G401 (cell line): ENCODE measurements at places on chromosomes 7 and 10.
A peak's percentile ranks its signal among the peaks of the same experiment; 100 is the strongest.

DNA sequence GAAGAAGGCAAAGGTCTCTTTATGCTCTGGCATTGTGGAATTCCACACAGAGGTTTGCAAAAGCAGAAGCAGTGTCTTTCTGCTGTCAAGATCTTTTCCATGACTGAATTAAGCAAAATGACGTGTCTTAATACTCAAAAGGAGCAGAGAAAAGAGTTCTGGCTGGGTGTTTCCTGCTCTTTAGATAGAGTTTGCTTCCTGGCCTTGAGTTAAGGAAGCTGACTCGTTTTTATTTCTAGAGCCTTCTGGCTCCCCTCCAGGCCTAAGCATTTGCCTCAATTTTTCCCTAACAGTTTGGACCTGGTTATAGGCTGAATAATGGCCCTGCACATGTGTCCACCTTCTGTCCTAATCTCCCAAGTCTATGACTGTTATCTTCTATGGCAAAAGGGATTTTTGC is 21.6 kb downstream of the TAS2R41 start:
- DNase-seq: no peak

DNA sequence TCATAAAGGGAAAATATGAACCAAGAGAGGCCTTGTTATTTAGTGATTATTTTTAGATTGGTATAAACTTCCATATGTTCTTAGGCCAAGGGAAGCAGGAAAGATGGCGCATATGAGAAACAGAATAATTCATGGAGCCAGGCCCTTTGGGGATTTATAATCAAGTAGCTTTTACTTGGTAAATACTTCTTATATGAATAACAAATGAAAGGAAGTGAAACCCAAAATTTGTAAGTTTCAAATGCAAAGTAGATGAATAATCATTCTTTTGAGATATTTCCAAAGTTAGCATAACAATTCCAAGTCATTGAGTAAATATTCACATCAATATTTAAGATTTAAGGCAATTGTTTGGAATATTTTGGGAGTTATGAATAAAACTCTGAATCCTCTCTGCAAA is 13.9 kb upstream of the OPTN start:
- no peak for DNase-seq

DNA sequence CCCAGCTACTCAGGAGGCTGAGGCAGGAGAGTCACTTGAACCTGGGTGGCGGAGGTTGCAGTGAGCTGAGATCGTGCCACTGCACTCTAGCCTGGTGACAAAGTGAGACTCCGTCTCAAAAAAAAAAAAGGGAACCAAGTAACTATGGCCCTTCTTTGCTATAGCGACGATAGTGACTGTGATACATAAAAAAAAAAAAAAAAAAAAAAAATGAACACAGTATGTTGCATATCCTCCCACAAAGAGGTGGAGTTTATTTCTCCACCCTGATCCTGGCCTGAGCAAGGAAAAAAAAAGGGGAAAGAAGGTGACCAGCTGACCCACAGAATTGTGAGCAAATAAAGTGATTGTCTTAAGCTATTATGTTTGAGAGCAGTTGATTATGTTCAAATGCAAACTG is 42.3 kb upstream of the STEAP1B start:
- DNase-seq: no peak

- DNase-seq: no peak
These were observed 54.2 kb downstream of the GUSB start for GRCh38 chr7:65927489-65928448.

- DNase-seq: no peak
These were observed 535.8 kb downstream of the PTPRN2 start for GRCh38 chr7:158051776-158052175.

GRCh38 chr7:158446706-158447105 is 140.9 kb downstream of the PTPRN2 start:
- DNase-seq: no peak

GRCh38 chr10:22620140-22620857 is 94.1 kb downstream of the PIP4K2A start:
- no peak for DNase-seq

- no peak for DNase-seq
These were observed 69.6 kb downstream of the FOXP2 start for GRCh38 chr7:114484226-114484625.

DNA sequence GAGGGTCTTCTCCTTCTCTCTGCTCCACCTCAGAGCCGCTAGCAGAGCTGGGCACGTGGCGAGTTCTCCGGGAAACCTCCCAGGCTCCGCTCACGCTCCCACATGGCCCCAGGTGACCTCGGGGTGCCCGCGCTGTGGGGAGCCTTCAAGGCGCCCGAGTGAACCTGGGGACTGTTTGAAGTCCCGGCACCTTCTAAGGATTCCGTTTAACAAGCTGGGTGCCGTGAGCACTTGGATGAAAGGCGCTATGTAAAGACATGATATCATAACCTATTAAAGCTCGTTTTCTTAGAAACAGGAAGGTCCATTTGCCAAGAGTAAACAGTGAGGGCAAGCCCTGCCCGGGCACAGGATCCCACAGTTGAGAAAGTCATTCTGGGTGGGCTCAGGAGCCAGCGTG is 15.8 kb upstream of the MYL10 start:
- DNase-seq: no peak

DNA sequence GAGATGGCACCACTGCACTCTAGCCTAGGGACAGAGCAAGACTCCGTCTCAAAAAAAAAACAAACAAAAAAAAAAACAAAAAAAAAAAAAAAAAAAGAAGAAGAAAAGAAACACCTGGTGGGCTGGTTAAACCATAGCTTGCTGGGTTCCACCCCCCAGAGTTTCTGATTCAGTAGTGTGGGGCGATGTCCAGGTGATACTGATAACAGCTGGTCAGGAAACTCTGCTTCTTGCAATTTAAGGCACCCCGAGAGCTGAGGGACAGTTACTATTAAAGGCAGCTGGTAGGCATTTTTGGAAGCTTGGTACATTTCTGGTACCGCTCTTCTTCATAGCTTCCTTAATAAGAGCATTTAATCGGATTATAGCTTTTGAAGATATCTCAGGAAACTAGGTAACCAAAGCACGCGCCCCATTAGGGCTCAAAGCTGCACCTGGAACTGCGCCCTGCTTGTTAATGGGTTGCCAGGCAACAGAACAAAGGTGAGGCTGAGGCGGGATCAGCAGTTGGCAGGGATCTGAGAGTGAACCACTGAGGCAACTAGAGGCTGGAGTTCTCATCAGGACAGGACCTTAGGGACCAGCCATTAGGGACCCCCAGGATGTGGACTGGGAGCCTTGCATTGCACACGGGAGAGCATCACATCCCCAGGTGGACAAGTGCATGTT is 6.5 kb upstream of the SDK1 start:
- DNase-seq: no peak

- no peak for DNase-seq
These were observed 9.8 kb upstream of the PNLIPRP3 start for GRCh38 chr10:116417821-116418220.

- DNase-seq: no peak
These were observed 18.4 kb upstream of the HGF start for GRCh38 chr7:81788246-81788645.

GRCh38 chr7:1042492-1042833 is 1.9 kb upstream of the GPR146 start:
- DNase-seq: no peak

GRCh38 chr7:36219429-36219828 is 66.4 kb downstream of the EEPD1 start:
- no peak for DNase-seq

DNA sequence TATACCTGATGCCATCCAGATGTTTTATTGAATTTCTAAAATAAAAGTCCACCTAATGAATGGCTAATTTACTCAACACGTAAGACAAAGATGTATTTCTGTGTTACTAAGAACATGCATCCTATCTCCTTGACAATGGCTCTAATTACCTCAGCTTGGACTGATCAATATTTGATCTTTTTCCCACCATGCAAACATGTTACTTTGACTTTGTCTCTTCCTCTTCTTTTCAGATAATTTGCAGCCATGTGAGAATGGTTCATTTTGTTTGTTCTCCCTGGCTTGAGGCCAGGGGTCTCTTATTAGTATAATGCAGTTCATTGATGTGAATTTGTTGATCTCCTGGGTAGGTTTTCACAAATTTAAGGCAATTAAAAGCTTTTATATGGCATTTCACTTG is 302.1 kb downstream of the ADK start:
- no peak for DNase-seq

DNA sequence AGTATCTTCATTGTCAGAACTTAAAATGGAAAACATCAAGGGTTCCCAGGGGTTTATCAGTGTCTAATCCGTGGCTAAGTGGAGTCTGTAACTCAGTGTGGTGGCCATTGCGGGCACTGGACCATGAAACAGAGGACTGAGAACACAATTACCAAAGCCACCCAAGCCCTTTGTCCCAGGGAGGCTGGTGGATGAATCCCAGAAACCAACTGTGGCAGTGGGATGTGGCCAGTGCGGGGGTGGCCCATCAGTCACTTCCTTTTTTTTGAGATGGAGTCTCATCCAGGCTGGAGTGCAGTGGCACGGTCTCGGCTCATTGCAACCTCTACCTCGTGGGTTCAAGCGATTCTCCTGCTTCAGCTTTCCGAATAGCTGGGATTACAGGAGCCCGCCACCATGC is 61.8 kb downstream of the TACC2 start:
- no peak for DNase-seq

- no peak for DNase-seq
These were observed 134.2 kb downstream of the ELAPOR2 start for GRCh38 chr7:86925221-86925620.

- DNase-seq: no peak
These were observed 336.7 kb upstream of the KLF6 start for GRCh38 chr10:4121502-4122380.

DNA sequence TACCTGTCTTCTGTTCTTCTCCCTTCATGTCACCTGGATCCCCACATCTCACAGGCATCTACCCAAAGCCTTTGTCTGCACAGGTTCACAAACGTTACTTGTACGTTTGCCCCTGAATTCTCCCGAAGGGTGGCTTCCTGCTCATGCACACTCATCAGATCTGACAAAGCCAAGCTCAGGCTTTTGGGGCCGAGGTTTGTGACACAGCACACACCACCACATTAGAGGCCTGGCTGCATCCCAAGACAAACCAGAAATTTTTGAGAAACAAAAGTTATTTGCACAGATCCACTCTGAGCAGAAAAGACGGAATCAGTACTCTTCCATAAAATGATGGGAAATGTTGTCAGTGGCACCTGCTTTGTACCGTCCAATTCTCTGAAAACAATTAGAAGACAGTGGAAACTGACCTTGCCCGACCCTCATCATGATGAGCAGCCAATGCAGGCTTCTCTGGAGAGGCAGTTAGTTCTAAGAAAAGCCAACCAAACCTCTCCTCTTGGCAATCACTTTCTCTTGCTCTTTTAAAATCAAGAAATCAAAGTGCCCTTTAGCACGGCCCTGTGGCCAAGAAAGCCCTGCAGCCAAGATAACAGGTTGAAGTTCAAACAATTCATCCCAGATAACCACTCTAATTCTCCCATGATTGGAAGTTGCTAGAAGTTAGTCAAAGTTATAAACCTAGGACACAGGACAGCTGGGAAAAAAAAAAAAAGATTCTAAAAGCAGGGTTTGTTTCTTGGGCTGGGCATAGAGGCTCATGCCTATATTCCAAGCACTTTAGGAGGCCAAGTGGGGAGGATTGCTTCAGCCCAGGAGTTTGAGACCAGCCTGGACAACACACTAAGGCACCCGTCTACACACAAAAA is 13.6 kb upstream of the SVIL start:
- no peak for DNase-seq

GRCh38 chr7:67753891-67754290 is 757.3 kb downstream of the TYW1 start:
- no peak for DNase-seq

- no peak for DNase-seq
These were observed 1277.1 kb downstream of the REEP3 start for GRCh38 chr10:64798297-64798696.

GRCh38 chr10:96513305-96513697 is 425 bp downstream of the TLL2 start:
- no peak for DNase-seq

DNA sequence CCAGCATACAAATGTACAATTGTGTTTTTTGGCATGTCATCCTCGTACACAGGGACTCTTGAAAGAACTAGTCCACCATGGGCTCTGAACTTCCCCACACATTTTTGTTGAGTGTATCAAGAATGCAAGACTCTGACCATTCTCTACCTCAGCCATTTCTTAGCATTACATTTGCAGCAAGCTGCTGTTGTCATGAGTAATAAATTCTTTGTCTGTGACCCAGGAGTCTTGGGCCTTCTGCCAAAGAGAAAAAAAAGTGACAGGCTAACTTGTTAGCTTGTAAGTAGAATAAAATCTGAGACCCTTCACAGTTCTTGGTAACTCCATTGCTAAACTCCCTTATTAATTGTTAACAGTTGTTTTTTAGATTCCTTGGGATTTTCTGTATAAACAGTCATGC is 542.3 kb upstream of the MBL2 start:
- no peak for DNase-seq

GRCh38 chr10:97427571-97428179 is 1.7 kb downstream of the PGAM1 start:
- peak; percentile 19 for DNase-seq

- DNase-seq: no peak
These were observed 1.1 kb downstream of the TMEM273 start for GRCh38 chr10:49187044-49187484.

GRCh38 chr10:108653531-108653930 is 1269.8 kb downstream of the XPNPEP1 start:
- DNase-seq: no peak

DNA sequence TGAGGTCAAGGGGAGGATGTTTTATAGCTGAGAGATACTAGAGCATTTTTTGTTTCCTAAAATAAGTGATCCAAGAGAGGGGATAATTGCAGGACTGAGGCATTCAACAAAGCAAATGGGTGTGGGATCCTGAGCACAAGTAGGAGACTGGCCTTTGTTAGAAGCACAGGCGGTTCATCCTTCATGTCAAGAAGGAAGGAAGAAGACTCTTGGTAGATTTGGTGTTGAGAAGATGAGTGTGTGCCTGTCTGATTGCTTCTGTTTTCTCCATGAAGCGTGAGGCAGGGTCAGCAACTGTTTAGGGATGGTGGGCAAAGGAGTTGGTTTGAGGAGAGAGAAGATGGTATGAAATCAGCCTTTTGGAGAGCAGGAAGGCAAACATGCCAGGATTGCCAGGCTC is 27.6 kb downstream of the STRIP2 start:
- no peak for DNase-seq

DNA sequence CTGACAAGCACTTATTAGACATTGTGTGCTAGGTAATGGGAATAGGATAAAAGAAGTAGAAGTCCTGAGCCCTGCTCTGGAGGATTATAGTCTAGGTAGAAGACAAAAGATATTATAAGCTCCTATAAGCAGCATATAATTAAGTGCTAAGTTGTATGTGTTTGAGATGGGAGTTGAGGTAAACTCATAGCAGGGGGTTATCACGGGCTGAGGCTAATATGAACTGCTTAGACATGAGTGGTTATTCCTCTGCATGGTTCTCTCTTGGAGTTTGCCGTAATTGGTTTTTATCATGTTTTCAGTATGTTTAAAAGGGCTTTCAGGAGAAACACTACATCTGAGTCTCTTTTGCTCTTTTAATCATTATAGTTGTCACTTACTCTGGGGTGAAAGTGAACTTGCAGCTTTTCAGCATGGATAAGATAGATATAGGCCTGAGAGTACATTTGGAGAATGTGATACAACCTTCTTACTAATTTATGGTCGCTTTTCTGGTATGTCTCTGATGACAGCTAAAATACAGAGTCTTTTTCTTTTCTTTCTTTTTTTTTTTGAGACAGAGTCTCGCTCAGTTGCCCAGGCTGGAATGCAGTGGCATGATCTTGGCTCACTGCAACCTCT is 39.0 kb downstream of the SMNDC1 start:
- no peak for DNase-seq
